ENCODE measurements at places on chromosomes 4 and X. TPM values are rescaled to one million over a fixed set of nuclear protein-coding genes. Genes with fewer than 3 reads are reported as not detected.

Gene HOPX
- total RNA-seq, result 10.1 TPM

Gene CYLC1
- total RNA-seq, result not detected

DNA sequence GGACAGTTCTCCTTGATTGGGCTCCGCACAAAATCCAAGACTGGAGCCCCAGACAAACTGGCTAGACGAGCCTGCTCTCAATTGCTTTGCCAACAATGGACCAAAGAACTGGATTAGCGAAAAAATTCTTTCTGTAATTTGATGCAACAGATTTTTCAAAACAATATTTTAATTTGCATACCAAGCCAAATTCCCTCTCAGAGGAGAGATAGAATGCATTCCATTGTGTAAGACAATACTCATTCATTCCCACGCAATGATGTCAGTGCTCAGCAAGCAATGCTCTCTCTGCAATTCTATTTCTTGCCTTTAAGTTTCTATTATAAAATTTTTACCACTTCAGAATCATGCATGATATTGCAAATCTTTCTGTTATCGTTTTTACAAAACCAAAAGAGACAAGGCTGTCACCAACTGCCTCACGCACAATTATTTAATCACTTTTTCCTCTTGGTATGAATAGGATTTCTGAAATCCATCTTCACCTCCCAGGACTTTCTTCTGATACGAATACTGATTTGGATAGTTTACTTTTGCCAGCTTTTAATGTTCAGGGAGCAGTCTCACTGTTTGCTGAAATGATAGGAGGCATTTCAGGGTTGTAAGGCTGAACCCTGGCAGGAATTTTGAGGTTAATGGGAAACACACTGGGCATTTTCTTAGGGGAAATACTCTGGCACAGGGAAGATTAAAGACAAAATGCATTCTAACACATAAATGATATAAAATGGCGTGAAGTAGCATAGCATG is 46.1 kb upstream of the HCCS start:
- DNase-seq, result no peak

DNA sequence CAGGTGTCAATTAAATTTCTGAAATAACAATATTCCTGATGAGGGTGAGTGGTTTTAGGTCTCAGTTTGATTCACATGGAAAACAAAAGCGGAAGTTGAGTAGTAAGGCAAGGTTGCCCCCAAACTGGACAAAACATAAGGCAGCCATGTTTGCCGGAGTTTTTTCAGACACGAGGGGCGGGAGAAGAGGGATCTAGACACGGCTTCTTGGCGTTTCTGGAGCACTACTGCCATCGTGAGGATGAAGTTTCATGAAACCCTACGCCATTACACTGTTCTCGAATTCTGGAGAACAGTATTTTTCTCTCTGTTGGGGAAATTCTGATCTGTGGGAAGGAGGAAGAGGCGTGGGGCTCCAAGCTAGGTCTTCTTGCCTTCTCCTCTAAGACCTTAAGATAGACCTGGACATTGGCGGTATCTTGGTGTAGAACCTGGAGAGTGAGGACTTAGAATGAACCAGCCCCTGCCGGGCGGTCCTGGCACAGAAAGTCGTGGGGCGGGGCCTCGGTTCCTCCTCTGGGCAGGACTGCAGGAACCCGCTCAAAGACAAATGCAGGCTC is 160.3 kb downstream of the OR13H1 start:
- DNase-seq, result no peak
